ENCODE measurements at places on chromosomes 7 and 10.

DNA sequence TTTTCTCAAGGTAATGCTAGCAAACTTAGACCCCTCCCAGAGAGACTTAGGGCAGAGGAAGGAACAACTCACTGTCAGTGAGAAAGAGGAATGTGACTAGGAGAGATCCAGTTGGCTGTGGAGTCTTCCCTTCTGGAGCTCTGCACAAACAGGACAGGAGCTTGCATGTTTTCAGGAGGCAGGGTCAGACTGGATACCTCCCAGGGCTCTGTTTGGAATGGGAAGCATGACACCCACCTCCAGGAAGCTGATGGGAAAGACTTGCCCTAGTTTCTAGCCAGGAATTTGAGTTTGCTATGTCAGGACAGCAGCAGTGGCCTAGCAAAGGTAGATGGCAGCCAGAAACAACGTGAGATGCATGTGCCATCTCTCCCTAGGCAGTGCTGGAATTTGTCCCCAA, 40.6 kb downstream of the GHRHR start:
- DNase-seq, result no peak

- DNase-seq, result no peak
These were observed 181.3 kb downstream of the PFKFB3 start for GRCh38 chr10:6384031-6384430.

GRCh38 chr7:116337018-116337417, 126.7 kb downstream of the TES start:
- no peak for DNase-seq

GRCh38 chr10:114286921-114287320, 47.9 kb downstream of the VWA2 start:
- DNase-seq, result no peak

- no peak for DNase-seq
These were observed 33.8 kb downstream of the TRIM8 start for GRCh38 chr10:102678068-102678400.

GRCh38 chr7:1316086-1316485, 83.4 kb downstream of the UNCX start:
- no peak for DNase-seq

DNA sequence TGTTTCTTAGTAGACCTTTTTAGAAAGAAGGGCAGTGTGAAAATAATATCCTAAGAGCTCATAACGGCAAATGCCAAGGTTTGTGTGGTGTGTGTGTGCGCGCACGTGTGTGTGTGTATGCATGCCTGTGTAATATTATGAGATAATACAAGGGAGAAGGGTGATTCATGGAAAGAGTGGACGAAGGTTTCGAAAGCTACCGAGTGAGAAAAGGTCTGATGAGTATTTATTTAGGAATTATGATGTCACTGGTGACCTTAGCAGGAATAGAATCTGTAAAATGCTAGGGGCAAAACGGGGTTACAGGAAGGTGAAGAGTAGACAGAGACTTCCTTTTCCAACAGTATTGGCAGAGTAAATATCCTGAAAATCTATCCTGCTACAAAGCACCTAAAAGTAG, 107.3 kb downstream of the AHR start:
- DNase-seq, result no peak

GRCh38 chr10:101839416-101840063, 4.1 kb downstream of the KCNIP2 start:
- no peak for DNase-seq

DNA sequence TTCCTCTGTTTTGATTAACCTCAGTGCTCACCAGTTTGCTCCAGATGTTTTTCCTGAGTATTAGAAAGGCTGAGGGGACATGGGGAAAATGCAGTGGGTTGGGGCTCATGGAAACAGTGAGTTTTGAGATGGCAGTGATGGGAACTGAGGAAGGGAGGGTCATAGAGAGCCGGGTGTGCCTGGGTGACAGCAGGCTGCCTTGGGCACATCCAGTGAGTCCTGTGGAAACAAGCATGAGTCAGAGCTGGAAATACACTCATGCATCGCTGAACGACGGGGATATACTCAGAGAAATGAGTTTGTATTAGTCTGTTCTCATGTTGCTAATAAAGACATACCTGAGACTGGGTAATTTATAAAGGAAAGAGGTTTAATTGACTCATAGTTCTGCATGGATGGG, 202.2 kb downstream of the TMEM178B start:
- no peak for DNase-seq

DNA sequence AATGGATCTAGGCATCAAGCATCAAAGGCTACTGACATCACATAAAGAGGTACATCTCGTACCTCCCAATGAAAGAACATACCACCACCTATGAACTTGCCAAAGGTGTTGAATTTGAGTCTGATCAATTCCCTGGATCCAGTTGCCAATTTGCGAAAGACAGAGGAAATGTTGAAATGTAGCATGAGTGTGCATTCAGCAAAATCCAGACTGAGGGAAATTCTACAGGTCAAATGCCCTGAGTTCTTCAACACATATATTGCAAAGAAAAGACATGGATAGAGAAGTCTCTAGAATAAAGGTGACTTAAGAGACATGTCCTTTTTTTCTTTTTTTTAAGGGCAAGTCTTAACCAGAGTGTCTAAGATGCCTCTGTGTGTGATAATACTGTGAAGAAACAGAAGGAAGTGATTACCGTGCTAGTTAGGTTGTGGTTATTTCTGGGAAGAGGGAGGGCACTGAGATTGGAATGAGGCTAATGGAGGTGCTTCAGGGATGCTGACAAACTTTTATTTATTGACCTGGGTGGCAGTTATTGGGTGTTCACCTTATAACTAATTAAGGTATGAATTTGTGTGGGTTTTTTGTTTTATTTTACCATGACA, 128.7 kb downstream of the SAMD9 start:
- no peak for DNase-seq

- DNase-seq, result no peak
These were observed 258.0 kb upstream of the SP4 start for GRCh38 chr7:21169667-21170580.

- no peak for DNase-seq
These were observed 429.7 kb downstream of the ARL4A start for GRCh38 chr7:13117103-13117502.

- DNase-seq, result no peak
These were observed 53.7 kb upstream of the MTPN start for GRCh38 chr7:136030867-136031318.

- no peak for DNase-seq
These were observed 52.6 kb downstream of the EVX1 start for GRCh38 chr7:27295236-27295635.

- DNase-seq, result no peak
These were observed 82.3 kb downstream of the ZNF503 start for GRCh38 chr10:75319274-75319673.

GRCh38 chr7:138477081-138477578, 17.1 kb downstream of the TRIM24 start:
- no peak for DNase-seq

- DNase-seq, result no peak
These were observed 42.6 kb downstream of the KIAA1217 start for GRCh38 chr10:24251547-24251946.

GRCh38 chr10:89302625-89303024, 779 bp downstream of the IFIT2 start:
- DNase-seq, result no peak

DNA sequence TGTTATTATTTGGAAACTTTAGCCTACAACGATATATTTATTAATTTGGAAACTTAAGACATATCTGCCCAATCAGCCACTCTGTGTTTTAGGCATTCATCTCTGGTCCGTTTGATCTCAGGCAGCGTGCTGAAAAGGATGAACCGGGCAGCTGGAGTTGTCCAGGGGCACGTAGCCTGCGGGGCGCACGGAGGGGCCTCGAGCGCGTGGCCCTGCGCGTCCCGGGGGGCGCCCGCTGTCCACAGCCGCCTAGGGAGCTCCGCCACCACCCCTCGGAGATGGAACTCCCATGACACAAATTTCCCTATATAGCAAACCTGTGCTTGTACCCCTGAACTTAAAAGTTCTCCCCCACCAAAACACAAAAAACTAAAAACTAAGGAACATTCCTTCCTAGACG, 24.3 kb upstream of the MKI67 start:
- DNase-seq, result no peak

GRCh38 chr7:98879979-98880315, 1.6 kb downstream of the TRRAP start:
- no peak for DNase-seq

DNA sequence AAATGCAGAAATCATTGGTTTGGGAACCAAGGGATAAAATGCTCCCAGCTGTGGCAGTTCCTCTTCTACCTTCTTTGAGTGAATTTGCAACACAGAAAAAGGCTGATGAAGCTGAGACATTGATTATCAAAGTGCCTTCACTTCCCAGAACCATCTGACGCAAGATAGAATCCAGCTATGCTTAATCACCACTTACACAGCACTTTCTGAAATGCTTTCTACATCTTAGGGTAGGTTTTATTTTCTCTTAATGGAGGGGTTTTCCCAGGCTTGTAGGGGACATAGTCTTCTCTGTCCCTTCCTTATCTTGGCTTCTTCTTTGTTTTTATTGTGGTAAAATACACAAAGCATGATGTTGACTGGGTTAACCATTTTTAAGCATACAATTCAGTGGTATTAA, 332.6 kb upstream of the ZNF32 start:
- DNase-seq, result no peak

- no peak for DNase-seq
These were observed 3.7 kb downstream of the AGR2 start for GRCh38 chr7:16801111-16801542.

DNA sequence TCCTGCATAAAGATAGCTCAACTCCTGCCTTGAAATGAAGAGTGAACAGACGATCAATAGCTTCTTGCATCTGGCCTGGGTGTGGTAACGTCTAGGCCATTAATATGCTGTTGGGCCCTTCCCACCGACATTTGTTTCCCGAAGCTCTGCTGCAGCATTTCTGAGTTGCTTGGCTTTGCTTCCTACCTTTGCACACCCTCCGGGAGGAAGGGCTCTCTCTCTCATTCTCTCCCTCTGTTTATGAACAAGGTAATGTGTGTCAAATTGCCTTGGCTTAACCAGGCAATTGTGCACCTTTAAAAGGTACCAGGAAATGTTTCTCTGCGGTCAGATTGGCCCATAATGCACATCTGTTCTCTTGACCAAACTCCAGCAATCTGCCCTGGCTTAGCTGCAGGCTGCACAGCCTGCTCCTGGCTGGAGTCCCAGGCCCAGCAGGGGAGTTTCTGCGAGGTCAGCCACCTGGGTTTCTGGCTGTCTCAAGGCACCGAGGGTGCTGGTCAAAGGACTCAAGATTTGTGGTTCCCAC, 223.7 kb downstream of the SNX10 start:
- no peak for DNase-seq

DNA sequence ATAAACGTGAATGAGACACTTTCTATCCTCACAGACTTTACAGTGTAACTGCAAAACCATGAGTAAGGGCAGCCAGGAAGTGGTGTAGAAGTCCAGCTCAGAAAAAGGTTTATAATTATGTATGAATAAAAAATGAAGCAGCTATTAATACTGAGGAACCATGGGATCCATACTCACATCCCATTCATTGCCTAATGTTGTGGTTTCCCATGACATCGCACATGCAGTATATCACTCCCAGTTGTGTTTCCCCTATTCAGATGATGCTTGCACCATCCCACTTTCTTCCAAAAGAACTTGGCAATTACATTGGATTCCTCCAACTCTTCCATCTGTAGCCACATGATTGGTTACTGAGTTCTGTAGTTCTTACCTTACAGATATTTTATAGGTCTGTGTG, 74.5 kb upstream of the SEMA3D start:
- DNase-seq, result no peak

DNA sequence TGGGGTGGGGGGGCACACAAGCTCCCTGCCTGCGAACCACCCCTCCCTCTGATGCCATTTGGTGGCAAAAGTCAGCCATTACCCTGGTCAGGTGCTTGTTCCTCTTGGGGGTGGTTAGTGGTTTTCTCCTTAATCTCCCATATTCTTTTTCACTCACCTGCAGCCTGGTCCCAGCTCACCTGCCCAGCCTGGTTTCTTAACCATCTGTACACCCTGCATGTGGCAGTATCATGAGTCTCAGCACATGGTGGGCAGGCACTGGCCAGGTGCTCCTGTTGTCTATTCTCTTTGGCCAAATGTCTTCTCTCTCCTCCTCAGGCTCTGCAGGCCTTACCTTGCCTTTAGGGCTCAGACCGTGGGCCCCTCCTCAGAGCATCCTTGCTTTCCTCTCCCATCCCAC, 30.5 kb downstream of the OGDH start:
- no peak for DNase-seq

DNA sequence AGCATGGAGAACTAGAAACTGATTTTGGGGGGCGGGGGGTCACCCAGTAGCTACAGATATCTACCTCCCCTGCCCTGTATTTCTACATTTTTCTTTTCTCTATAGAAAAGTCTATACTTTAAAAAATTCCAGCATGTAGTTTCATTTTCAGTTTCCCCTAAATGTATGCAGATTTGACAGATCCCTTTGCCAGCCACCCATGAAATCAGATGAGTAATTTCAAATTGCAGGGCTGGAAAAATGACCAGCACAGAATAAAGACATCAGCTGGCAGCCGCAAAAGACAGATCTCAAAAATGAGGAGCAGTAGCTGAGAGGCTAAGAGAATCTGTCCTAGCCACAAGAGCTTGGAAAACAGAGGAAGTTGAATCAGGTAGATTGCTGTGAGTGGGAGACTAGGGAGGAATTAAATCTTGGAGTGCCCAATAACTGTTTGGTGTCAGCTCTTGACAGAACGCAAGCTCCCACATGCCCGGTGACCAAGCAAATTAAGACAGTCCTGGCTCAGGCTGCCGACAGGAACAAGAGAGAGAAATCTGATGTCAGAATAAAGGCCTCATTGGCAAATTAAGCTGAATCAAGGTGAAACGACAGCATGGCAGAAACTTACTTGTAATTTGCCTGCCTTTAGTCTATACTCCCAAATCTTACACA, 24.5 kb downstream of the ADRB1 start:
- DNase-seq, result no peak

GRCh38 chr7:55970978-55971377, 6.6 kb downstream of the NIPSNAP2 start:
- no peak for DNase-seq

GRCh38 chr10:60394446-60394845, 4.8 kb upstream of the ANK3 start:
- DNase-seq, result no peak

DNA sequence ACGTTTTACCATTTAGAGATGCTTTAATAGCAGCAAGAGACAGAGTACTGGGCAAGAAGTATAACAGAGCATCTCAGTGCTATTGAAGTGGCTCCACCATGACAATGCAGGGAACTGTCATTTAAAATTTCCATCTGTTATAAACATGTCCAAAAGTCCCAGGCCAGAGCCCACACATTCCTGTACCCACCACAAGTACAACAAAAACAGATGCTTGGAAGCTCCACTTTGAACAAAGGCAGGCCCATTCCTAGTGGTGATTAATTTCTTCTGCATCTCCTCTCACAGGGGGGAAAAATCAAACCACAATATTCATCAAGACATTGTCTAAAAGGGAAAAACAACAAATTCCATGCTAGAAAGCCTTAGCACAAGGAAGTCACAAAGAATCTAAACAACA, 627.9 kb downstream of the PARD3 start:
- DNase-seq, result no peak

DNA sequence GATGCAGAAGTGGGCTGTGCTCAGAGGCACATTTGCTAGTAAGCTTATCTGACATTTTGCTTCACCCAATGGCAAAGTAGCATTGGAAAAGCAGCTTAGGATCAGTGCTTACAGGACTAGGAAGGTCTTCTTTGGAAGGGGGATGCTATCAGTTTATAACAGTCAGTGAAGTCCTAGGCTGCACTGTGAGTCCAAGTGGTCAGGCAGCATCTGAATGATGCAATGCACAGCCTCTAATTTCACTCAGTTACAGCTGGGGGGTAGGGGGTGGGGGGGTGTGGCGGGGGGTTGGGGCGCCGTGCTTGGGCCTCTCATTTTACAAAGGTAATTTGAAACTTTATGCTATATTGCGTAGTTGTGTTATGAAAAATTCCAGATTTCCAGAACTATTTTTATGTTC, 652.3 kb upstream of the MGMT start:
- no peak for DNase-seq

GRCh38 chr10:3151889-3152565, 20.6 kb downstream of the PITRM1 start:
- no peak for DNase-seq

Data from T-cell (primary cell).